Esophagus mucosa (tissue), 1 donor: ENCODE measurements at places on chromosomes 4 and X.

GRCh38 chr4:655464-656151, 18.5 kb downstream of the ATP5ME start:
- ATAC-seq, result no peak

DNA sequence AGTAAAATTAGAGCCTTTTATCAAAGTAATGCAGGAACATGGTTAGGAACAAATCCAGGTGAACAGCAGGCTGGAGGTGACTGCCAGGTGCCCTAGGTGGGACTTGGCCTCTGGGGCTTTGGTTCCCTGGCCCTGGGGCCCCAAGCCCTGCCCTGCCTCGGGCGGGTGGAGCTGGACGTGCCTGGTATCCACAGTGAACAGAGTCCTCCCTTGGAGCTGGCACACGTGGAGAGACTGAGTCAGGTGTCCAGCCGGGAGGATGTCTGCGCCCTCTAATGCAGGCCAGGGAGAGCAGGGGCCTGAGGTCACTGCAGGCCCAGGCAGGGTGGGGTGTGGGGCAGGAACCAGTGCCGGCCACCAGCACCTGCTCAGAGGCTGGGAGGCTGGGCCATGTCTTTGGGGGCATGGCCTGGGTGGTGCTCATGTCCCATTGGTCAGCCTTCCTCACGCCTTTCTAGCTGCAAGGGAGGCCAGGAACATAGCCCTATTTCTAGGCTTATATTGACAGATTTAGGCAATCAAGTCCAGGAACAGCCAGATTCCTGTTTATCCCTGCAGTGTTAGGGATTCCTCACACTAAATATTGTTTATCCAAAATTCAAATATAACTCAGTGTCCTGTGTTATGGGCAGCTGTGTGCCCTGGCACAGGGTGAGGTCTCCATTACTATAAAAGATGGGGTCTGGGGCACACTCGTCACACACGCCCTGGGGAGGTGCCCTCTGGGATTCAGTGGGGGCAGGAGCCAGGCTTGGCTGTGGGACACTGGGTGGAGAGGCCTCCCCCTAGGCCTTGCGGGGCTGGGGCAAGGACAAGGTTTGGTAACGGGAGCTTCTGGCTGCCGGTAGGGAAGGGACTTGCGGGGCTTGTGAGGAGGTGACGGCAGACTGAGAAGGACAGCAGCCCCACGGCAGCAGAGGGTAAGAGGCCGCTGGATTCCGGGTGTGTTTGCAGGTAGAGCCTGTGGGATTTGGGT, 14.3 kb upstream of the NAT8L start:
- ATAC-seq, result no peak

GRCh38 chrX:138298268-138298667, 413.2 kb downstream of the FGF13 start:
- ATAC-seq, result no peak

- peak; percentile 55 for ATAC-seq
Observed at GRCh38 chrX:48676893-48677270, 6.7 kb upstream of the WAS start.

- ATAC-seq, result no peak
Observed at GRCh38 chrX:19897091-19897490, 9.7 kb upstream of the SH3KBP1 start.

- no peak for ATAC-seq
Observed at GRCh38 chr4:27005501-27005900, 144.9 kb downstream of the STIM2 start.

DNA sequence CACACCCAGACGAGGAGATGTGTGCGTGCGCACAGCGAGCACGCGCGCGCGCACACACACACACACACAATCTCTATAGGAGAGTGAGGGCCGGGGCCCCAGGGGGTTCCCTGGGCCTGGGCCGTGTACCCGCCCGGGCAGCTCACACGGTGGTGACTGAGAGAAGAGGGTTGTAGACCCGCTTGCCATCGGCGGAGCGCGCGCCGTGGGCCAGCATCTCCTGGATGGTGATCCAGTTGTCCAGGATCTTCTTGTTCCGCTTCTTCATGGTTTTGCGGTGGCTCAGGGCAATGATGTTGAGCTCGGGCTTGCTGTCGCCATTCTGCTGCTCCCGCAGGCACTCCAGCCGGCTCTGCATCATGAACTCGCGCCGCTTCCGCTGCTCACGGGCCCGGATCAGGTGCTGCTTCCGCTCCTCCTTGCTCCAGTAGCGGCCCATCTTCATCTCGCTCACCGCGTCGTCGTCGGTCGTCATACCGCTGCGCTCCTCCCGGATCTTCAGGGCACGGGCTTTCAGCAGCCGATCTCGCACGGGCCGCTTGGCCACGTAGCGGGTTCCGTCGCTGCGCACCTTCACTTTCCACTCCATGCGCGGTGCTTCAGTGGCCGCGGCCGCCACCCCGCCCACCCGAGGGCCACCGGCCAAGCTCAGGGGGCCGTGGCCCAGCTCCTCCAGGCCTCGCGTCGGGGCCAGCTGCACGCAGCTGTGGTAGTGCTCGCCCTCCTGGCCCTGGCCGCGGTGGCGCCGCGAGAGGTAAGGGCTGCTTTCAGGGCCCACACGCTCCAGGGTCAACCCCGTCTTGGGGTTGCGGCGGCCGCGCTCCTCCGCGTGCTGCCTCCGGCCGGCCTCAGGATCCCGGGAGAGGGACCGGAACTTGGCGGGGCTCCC, 9.0 kb downstream of the SSR4 start:
- no peak for ATAC-seq

- no peak for ATAC-seq
Observed at GRCh38 chrX:79413963-79414362, 46.8 kb upstream of the ITM2A start.

DNA sequence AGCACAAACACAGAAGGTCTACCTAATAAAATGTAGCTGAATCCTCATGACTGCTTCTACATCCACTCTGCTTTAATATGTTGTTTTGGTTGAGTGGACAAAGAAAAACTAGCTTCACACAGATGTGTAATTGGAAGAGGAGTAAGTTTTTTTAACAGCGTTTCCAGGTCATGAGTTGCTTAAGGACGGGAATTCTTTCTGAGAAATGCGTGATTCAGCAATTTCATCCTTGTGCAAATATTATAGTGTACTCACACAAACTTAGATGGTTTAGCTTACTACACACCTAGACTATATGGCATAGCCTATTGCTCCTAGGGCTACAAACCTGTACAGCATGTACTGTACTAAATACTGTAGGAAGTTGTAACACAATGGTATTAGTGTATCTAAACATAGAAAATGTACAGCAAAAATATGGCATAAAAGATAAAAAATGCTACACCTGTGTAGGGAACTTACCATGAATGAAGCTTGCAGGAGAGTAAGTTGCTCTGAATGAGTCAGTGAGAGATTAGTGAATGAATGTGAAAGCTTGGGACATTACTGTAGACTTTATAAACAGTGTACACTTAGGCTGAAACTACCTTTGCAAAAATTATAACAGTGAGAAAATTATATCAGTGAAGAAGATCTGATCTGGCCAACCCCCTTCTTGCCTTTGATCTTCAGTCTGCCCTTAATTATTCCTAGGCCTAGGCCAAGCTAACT, 70.8 kb upstream of the IL15 start:
- peak; percentile 70 for ATAC-seq

- ATAC-seq, result no peak
Observed at GRCh38 chr4:81173213-81173612, 41.8 kb downstream of the PRKG2 start.

GRCh38 chr4:139919004-139919403, 235.0 kb downstream of the MAML3 start:
- ATAC-seq, result no peak

DNA sequence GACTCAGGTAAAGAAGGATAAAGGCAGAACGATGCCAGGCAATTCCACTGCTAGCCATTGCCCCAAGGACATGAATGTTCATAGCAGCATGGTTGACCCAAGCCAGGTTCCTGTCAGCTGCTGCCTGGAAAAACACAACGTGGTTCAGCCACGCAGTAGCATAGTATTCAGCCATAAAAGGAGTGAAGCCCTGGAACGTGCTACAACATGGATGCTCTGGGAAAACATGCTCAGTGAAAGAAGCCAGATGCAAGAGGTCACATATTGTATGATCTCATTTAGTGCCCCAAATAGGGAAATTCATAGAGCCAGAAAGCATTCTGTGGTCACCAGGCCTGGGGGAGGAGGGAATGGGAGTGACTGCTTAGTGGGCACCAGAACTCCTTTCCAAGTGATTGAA, 129.8 kb downstream of the GPR143 start:
- ATAC-seq, result peak; percentile 31

GRCh38 chr4:147975933-147976928, 244.3 kb downstream of the ARHGAP10 start:
- no peak for ATAC-seq

- ATAC-seq, result no peak
Observed at GRCh38 chr4:38684271-38684670, 20.3 kb downstream of the KLF3 start.

- no peak for ATAC-seq
Observed at GRCh38 chr4:79121875-79122358, 182.7 kb upstream of the PAQR3 start.

DNA sequence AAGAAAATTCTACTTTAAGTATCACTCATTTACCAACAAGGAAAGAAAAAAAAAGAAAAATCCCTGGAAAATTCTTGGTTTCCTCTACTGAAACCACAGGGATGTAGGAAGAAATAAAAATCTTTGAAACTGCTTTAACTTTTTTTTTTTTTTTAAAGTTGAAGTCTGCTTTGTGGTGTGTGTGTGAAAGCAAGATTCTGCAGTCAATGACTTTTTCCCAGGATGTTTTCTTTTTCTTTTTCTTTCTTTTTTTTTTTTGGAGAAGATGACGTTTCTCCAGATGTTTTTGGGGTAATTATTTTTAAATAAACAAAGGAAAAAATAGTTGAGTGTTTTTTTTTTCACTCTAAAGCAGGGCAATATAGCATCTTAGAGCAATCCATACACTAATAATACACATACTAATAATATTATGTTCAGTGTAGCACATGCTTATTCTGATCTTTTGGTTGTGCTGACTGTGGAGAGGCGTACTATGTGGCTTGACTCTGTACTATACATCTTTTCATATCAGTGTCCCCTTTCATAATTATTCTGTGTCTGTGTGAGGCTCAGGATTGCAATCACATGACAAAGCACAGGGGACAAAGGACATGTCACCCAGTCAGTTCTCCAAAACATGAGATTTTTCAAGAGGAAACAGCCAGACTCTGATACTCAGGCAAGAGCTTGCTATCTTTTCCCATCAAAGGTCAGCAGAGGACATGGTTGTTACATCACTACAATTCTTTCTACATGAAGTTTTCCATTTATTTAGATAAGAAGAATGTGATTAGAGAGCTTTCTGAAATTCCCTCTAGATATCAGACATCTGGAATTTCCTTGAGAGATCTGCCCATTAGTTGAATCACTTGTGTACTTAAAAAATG, 111.0 kb downstream of the PDE5A start:
- no peak for ATAC-seq

DNA sequence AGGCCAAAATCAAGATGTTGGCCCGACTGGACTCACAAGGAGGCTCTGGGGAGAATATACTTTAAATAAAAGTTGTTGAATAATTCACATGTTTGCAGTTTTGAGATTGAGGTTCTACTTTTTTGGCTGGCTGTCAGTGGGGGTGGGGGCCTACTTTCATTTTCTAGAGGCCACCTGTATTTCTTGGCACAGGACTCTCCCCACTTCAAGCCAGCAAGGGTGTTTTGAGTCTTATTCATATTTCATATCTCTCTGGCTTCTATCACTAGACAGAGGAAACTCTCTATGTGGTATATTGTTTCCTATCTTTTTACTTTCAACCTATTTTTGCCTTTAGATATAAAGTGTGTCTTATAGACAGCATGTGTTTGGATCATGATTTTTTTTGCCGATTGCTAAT, 266.4 kb downstream of the PRR32 start:
- ATAC-seq, result no peak

DNA sequence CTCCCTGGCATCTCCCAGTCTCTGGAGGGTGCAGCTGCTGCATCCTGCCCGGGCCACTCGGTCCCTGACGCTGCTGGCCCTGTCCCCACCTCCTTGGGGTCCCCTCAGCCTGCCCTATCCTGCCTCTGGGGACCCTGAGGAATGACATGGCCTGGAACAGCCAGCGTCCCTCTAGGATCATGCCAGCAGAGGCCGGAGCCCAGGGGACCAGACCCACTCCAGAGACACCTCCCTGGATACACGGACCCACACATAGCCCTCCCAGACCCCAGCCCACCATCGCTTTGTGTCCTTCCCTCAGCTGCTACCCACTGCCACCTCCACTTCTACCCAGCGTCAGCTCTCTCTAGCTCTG, 35.5 kb downstream of the CPLX1 start:
- no peak for ATAC-seq

- ATAC-seq, result no peak
Observed at GRCh38 chrX:38803243-38803587, 2.0 kb downstream of the MID1IP1 start.

DNA sequence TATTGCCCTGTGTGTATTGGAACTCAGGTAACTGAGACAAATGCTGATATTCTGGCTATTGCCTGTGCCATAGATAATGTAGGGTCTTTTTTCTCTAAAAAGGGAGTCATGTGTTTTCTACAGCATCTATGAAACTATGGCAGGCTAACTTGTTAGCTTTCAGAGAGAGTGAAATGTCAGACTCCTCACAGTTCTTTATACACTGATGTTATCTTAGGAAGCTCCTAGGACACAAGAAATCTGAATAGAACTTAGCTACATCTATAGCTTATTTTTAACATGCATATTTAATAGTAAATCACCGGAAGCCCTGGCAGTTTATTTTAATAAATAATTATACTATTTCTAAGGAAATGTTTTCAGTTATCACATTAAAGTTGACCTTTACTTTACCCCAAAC, 369.6 kb downstream of the NAF1 start:
- no peak for ATAC-seq
